ENCODE measurements at places on chromosomes 16 and 17. TPM values are rescaled to one million over a fixed set of nuclear protein-coding genes. Genes with fewer than 3 reads are reported as not detected.

GRCh38 chr16:56481468-56482122 lies 30.2 kb downstream of the OGFOD1 start:
- DNase-seq = no peak

DNA sequence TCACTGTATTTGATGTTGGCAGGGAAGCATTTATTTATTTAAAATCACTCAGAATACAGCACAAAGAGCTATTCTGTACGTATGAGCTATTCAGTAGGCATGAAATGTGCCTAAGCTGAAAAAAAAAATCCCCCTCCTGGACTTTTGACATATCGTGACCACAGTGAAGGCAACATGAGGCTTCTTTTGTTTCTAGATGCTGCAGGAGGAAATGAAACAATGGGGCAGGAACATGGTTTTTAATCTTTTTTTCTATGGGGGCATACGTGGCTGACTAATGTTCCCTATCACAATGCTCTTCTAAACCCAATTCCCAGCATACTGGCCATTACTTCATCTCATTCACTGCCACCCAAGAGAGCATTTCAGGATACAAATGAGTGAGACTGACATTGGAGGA lies 191.0 kb upstream of the PMFBP1 start:
- no peak for DNase-seq

DNA sequence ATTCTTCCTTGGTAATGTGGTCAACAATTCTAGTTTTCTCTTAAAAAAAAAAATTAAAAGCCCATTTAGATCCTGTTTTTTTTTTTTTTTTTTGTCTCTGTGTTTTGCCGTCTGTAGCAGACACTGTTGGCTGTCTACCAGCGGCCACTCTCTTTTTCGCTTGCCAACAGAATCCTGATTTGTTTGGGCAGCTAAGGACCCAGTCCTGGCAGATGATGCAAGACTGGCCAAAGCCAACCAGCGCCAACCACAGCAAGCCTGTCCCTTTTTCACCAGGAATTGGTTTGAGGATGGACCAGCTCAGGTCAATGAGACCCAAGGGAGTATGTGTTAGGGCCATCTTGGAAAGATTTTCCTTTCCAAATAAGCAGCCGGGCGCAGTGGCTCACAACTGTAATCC lies 28.2 kb downstream of the ST3GAL2 start:
- no peak for DNase-seq

- DNase-seq = no peak
Observed at GRCh38 chr17:2312736-2313135, 9.0 kb downstream of the SRR start.

- DNase-seq = no peak
Observed at GRCh38 chr17:4565209-4566141, 5.1 kb upstream of the GGT6 start.

MCRIP2 gene
- total RNA-seq = 40.4 TPM

KRT36 gene
- not detected for total RNA-seq

All from ureter (tissue), 1 donor.